ENCODE measurements at places on chromosomes 13 and 19.

- DNase-seq = no peak
These were observed 36.5 kb downstream of the B3GLCT start for GRCh38 chr13:31236211-31236786.

- no peak for DNase-seq
These were observed 353.8 kb downstream of the ENOX1 start for GRCh38 chr13:43432958-43433357.

- DNase-seq = no peak
These were observed 1.5 kb downstream of the ACP4 start for GRCh38 chr19:50791594-50792271.

- DNase-seq = no peak
These were observed 7.4 kb downstream of the ACP5 start for GRCh38 chr19:11570039-11570462.

- DNase-seq = no peak
These were observed 8.2 kb downstream of the RAB11B start for GRCh38 chr19:8398311-8398771.

DNA sequence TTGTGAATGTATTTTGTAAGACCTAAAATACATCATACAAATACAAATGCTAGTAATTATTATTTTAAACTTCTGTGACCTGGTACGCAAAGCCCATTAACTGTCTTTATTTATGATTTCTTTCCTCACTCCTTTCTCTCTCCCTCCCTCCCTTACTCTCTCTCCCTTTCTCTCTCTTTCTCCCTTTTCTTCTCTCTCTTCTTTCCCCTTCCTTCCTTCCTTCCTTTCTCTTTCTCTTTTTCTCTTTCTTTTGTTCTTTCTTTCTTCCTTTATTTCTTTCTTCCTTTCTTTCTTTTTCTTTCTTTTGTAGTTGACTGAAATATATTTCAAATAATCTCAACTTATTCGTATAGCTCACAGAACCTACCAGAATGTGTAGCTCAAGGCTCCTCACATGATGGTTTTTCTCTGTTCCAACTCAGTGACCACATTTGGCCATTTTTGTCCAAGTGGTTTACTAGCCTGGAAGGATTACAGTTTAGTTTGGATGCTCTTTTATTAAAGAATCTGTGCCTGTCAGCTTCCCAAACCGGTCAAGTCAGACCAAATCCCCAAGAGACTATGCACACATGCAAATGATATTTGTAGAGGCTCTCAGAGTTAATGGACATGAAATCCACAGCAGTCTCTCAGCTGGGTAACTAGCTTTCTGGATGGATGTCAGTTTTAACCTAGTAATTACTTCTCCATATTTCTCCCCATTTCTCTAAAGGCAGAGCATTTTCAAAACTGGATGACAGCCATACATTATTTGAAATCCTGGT lies 71.7 kb downstream of the POSTN start:
- DNase-seq = no peak

All from esophagus squamous epithelium (tissue), 5 donors.